Heart left ventricle (tissue), 16 donors: ENCODE measurements at places on chromosomes 1 and 21.

DNA sequence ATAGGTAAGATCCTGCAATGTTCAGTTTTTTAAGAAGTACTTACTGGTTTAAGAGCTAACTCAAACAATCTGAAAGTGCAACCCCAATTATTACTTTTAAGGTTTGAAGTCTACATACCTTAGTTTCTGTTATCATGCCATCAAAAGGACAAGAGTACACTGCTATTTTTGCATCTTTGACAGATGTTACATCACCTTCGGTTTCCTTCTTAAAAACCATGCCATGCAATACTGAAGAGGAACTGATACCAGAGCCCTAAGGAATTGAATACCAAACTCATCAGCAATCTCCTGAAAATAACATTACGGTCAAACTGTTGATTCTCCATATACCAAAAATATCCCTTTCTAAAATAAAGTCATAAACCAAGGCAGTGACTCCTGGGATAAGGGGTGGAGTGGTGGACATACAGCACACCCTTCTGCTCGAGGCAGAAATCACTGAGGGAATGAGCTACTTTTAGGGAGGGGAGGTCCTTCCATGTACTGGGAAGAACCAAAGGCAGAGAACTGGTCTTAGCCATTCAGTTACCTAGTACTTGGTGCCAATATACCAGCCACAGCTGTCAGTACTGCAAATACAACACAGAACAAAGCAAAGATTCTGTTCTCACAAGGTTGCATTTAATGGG is 8.5 kb downstream of the CCT8 start:
- DNase-seq, result no peak

DNA sequence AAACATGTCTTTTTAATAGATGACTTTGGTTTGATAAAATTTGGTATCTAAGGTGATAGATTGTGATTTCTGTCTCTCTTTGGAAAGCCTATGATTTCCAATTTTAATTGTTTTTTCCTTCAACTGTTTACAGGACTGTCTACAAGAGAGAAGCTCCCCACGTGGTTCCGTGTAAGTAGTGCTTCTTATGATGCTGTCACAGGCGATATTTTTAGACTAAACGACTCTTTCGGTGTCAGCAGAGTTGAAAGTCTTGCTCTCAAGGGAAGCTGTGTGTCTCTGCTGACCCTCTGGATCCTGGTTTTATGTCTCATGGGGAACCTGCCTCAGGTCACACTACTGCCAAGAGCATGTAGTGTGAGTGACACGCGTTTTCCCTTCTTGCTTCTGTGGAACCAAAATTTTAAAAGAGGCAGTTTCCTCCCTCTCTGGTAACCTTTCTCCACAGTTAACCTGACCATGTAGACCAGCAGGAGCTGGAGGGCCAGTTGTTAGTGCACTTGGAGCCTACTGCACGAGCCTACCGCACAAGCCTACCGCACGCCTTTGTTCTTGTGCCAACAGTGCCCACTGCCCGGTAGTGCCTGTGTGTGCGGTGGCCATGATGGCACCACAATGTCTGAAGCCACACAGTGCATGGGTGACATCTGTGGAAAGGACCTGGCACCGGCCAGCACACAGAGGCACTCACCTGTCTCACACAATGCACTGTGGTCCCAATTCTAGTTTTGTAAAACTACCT is 91.9 kb downstream of the PCBP3 start:
- no peak for DNase-seq

DNA sequence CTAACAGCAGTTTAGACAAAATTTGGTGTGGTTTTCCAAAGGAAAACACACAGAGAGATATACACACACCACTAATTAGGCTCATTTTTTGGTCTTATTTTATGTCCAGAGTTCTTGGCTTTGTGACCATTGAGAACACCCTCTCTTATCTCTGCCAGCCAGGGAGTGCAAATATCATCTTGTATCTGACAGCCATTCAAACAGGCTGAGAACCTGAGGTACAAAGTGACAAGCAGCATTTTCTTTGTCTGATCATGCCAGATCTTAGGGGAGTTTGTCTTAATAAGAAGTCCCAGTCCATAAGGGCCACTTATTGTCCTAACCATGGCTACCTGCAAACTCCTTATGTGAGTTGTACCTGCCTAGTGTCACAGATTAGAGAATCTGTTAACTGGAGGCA is 1165.2 kb downstream of the BRINP3 start:
- DNase-seq, result no peak

DNA sequence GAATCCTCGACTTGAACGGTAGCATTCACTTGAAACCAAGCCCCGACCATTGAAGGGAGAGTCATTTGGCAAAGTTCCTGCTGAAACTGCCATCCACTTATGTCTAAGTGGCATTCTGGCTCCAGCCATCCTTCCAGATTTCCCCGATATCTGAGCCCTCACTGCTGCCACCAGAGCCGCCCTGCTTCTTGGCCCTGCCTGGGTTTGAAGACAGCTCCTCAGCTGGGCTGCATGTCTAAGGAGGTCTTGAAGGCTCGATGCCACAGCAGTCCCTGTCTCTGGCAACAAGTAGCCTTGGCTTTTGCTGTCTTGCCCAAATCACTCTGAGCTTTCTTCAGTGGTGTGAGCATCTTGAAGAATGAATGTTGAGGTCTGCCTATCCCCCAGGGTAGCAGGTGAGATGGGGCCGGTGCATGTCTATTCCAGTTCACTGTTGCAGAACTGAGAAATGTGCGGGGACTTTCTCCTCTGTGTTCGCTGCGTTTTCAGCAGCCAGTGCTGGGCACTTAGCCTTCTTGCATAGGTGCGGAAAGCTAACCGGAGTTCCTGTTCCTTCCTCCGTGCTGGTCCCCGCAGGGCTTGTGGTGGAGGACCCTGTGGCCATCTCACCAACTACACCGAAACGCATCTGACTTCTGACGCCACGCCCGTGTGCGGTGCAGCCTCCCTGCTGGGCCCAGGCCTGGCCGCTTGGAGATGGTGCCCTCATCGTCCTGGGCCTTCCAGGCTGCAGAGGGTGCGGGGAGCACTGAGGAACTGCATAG is 29.2 kb downstream of the MAN1C1 start:
- DNase-seq, result no peak

- DNase-seq, result no peak
These were observed 9.0 kb downstream of the C1orf105 start for GRCh38 chr1:172429331-172430127.

DNA sequence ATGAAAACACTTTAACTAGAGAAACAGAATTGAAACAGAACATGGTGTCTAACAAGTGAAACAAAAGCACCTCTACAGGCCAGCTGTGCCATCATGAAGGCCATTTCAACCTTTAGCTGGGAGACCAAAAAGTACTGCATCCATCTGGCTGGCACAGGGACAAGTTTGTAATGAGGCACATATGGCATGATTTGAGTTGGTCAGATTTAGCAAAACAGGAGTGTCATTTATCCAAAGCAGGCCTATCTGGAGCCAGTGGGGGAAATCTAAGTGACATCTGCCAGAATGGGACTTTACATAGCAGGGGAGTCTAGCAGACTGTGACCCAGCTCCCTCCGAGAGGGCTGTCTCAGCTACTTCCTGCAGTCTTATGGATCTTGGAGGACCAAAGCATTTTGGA is 51.9 kb downstream of the DNTTIP2 start:
- no peak for DNase-seq

GRCh38 chr21:27034796-27035195 is 67.9 kb upstream of the ADAMTS5 start:
- no peak for DNase-seq

DNA sequence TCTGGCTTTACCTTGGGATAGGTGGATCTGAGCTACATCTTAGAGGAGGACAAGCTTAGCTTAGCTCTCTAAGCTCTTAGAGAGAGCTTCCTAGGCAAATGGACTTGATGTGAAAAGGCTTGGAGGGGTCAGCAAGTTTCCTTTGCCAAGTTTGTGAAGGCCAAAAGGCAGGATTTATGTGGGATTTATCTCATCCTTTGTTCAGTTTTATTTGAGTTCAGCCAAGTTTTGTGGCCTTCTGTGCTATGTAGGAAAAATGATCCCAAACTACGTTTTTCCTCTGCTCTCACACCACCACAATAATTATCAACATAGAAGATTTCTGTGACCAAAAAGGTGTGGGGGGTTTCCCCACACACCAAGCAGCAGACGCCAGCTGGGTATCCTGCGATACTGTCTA is 26.0 kb upstream of the RNF11 start:
- DNase-seq, result no peak

- DNase-seq, result no peak
These were observed 314.7 kb downstream of the AMY1C start for GRCh38 chr1:104064399-104064798.

GRCh38 chr1:91098299-91098906 is 76.6 kb upstream of the ZNF644 start:
- DNase-seq, result no peak

- peak; percentile 44 for DNase-seq
These were observed 85.6 kb downstream of the FAM78B start for GRCh38 chr1:166080967-166081870.

- DNase-seq, result peak; percentile 78
These were observed 3.6 kb downstream of the PERM1 start for GRCh38 chr1:978069-978834.

- DNase-seq, result no peak
These were observed 38.3 kb upstream of the GBP5 start for GRCh38 chr1:89310976-89311375.

GRCh38 chr1:62954758-62955157 is 170.8 kb downstream of the ATG4C start:
- no peak for DNase-seq

DNA sequence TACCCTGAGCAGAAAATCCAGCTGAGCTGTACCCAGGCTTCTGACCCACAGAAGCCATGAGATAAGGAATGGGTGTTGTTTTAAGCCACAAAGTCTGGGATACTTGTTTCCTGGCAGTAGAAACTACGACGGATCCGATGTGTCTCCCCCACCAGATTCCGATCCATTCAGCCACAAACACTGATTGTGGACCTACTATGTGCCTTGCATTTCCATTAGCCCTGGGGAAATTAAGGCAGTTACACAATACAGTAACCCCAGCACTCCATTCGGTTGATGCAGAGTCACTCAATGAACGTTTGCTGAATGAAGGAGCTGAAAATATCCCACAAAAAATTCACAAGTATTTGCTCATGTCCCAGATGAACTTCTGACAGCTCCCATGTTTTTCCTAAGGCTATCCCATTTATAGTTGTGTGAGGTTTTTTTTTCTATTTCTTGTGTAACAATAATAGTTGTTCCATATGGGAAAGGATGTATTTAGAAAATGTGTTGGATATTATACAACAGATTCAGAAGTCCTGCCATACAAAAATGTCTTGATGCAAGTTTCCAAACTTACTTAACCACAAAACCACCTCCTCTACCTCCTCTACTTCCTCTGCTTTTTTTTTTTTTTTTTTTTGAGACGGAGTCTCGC is 29.6 kb upstream of the KAZN start:
- no peak for DNase-seq

GRCh38 chr1:22625262-22625925 is 11.0 kb upstream of the C1QA start:
- no peak for DNase-seq

DNA sequence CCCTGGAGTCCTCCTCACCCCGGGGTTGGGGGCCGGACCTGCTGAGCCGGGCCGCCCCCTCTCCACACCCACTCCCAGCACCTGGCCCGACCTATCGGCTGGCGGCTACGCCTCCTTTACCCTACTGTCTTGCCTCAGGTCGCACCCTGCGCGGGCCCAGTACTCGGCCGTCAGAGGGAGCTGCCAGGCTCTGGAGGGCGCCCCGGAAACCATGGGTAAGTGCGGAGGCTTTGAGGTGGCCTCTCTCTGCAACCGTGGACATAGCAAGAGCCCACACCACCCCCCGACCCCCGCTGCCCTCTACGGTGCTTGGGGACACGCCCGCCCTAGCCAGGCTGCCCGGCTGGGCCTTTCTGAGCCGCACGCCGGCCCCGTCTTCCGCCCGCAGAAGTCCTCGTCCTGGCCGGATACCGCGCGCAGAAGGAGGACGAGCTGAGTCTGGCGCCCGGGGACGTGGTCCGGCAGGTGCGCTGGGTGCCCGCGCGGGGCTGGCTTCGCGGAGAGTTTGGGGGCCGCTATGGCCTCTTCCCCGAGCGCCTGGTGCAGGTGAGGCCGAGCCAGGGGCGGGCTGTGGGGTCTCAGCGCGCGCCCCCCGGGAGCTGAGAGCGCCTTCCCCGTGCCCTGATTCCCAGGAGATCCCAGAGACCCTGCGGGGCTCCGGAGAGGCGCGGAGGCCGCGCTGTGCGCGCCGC is at the start of gene SH3D21:
Gene SH3D21, plus strand, starts transcription at position 159 of the 692 bp plus-strand sequence. Its CDS starts 53 bp downstream, at position 212.
- DNase-seq, result peak; percentile 46

DNA sequence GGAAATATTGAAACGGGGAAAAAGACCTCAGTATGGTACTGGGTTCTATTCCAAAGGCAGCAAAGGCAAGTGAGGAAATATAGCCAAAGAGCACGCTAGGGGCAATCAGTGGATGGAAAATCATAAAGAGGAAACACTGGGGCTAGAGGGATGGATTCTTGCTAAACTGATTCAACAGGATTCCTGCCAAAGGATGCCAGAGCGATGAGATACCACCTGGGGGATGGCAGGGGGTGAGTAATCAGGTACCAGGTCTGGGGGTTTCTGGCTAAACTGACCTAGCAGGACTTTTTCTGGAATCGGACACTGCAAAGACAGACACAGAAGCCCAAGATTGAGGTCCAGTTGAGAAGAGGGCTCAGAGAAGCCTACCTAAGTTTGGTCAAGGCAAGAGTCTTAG is 6.7 kb downstream of the CHI3L2 start:
- no peak for DNase-seq

- DNase-seq, result peak; percentile 58
These were observed 39.8 kb downstream of the TGFBR3 start for GRCh38 chr1:91846007-91846638.

DNA sequence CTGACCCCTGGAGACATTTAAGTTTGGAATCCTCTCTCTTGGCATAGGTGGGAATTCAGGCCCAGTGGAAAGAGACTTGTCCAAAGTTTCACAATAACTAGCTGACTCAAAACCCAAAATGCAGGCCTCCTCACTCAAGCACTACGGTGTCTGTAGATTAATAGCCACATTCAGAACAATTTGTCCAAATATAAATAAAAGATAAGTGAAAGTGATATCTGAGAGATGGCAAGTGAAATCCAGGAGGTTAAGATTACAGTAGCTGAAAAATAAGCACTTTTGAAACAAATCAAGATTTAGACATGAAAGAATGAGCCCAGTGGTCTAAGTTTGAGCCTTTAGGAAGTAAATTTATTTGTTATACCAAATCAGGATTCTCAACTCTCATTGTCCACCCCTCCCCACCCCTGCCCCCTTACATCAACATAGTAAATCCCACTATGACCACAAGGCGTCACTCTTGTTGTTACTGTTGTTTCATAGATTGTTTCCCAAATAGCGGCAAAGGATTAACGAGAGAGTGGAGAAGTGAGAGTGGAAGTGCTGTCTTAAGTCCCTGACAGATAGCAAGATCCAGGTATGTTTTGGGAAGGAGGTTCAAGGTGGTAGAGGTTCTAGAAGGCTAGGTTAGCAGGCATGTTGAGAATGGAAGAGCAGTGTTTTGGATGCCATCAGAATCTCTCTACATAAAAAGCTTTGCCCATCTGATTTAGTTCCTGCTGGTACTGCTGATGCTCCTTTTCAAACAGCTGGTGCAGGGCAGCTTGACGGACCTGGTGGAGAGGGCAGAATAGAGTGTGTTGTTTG is 7.1 kb upstream of the TPM3 start:
- DNase-seq, result peak; percentile 28

DNA sequence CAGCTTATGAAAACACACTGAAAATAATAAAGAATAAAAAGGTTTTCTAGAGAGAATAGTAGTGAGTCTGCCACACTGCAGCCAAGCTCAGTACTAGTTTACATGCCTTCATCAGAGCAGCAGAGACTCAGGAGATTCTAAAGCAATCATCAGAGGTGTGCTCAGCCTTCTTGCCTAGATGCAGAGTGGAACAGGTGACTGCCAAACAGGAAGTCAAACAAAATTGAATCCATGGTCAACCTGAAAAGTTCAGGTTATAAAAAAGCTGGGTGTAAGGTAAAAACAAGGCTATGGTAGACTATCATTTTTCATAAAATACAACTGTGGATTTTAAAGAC is 165.3 kb upstream of the C1orf105 start:
- DNase-seq, result no peak
